ENCODE measurements at places on chromosomes 5 and 9.

DNA sequence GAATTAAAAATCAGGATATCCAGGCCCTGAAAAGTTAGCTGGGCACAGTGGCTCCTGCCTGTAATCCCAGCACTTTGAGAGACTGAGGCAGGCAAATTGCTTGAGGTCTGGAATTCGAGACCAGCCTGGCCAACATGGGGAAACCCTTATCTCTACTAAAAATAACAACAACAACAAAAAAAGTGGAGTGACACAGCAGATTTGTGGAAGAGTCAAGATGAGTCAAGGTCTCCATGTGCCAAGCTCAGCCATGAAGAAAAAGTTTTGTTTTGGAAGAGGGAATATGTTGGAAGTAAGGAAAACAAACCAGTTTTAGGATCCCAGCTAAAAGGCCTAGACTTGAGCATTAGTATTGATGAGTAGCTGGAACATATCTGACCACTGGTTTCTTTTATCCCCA lies 14.7 kb downstream of the LRRC70 start:
- DNase-seq = peak; percentile 46
- H3K36me3 ChIP-seq = peaks cover 19% of the 10 kb centered on the region
- peaks cover 1% of the 10 kb centered on the region for H3K27me3 ChIP-seq
- H3K27ac ChIP-seq = peak overlapping the region; percentile 92
- peaks cover 43% of the 10 kb centered on the region for H3K4me1 ChIP-seq

DNA sequence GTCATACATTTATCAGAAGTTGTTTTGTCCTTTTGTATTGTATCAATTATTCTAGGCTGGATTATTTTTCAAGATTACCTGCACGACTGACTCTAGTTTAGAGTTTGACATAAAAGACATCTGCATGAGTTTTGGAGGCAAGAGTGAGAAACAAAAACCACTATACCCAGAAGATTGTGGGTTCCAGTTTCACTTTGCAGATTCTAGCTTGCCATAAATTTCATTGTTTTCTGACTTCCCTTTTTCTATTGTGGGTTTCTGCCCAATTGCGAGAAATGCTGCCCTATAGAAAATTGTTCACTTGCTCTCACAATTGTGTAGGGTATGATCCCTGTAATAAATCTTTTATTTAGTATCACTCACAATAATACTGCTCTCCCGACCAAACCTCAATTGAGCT lies 1043.4 kb upstream of the CDH10 start:
- H3K36me3 ChIP-seq = no peaks in the 10 kb centered on the region
- no peak overlapping the region for H3K4me3 ChIP-seq

GRCh38 chr5:683551-684481 lies 9.3 kb downstream of the TPPP start:
- H3K36me3 ChIP-seq = no peaks in the 10 kb centered on the region
- H3K27ac ChIP-seq = no peak overlapping the region
- H3K4me3 ChIP-seq = no peak overlapping the region

- H3K27ac ChIP-seq = no peak overlapping the region
- DNase-seq = no peak
- H3K27me3 ChIP-seq = peaks cover 2% of the 10 kb centered on the region
Measured at GRCh38 chr9:128499920-128500319, 4.6 kb upstream of the GLE1 start.

GRCh38 chr9:130445268-130445983 lies 665 bp downstream of the ASS1 start:
- peak; percentile 9 for DNase-seq
- peaks cover 13% of the 10 kb centered on the region for H3K36me3 ChIP-seq
- peak overlapping the region; percentile 85 for H3K4me3 ChIP-seq
- H3K27ac ChIP-seq = peak overlapping the region; percentile 85
- H3K4me1 ChIP-seq = peaks cover 29% of the 10 kb centered on the region

DNA sequence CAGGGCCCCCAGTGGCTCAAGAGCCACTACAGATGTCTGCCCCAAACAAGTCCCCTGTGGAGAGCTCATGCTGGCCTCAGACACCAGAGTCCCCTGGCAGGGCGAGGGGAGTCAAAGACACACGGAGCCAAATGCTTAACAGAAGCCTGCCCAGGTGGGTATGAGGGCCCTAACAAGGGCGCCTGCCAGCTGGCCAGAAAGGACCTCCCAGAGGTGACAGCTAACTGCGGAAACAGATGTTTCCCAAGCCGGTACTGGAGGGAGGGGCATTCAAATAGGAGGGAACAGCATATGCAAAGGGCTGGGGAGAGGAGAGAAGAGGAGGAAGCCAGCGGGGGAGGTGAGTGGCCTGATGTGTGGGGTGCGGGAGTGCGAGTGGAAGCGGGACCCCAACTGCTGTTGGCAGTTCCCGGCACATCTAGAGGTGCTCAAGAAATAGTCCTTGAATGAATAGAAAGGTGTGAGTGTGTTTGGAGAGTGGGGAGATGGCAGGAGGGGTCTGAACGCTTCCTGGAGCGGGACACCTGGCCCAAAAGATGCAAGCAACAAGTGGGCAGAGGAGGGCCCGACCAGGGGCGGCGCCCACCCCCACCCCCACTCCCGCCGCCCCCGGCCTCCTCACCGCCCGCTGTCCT lies 824 bp downstream of the MXD3 start:
- H3K4me1 ChIP-seq = peaks cover 35% of the 10 kb centered on the region
- H3K4me3 ChIP-seq = peak overlapping the region; percentile 90
- peaks cover 17% of the 10 kb centered on the region for H3K36me3 ChIP-seq
- no peak for DNase-seq

GRCh38 chr5:113166852-113167366 lies 190.3 kb downstream of the DCP2 start:
- peaks cover 13% of the 10 kb centered on the region for H3K27me3 ChIP-seq
- peaks cover 33% of the 10 kb centered on the region for H3K4me1 ChIP-seq
- peak; percentile 90 for DNase-seq
- H3K36me3 ChIP-seq = no peaks in the 10 kb centered on the region

DNA sequence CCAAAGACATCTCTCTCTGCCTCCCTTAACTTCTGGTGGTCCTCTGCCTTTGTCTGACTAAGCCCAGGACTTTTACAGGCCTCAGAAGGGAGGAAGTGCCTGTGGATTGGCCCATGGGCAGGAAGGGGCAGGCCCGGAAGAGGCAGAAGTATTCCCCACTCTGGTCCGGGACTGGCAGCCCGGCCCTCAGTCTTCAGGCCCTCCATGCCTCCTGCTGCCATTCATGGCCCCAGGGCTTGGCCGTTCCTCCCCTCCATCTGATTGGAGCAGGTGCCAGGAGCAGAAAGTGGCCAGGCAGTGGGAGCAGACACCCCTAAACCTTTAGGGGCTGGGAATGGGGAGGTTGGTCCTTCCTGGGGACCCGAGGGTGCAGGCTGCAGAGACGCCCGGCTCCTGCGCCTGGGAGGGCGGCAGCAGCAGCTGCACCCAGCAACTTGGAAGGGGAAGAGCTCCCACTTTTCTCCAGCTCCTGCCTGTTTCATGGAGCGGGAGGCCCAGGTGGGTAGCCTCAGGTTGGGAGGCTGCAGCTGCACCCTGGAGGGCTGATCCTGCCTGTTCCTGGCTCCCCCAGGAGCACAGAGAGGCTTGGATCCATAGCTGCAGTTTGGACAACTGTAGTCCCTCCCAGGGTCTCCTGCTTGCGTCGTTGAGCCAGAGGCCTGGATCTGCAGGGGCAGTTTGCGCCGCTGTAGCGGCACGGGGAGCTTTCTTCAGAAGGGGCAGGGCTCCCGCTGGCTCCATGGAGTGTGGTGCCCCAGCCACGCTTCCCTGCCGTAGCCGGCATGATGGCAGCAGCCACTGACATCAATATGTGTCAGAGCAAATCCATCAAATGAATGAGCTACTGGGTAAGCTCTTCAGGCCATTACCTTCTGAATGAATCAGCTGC lies 661.5 kb upstream of the NUDT12 start:
- DNase-seq = no peak
- H3K27ac ChIP-seq = no peak overlapping the region
- no peaks in the 10 kb centered on the region for H3K4me1 ChIP-seq
- H3K27me3 ChIP-seq = no peaks in the 10 kb centered on the region
- H3K4me3 ChIP-seq = no peak overlapping the region

- H3K36me3 ChIP-seq = no peaks in the 10 kb centered on the region
- peaks cover 14% of the 10 kb centered on the region for H3K27me3 ChIP-seq
- H3K4me3 ChIP-seq = no peak overlapping the region
- no peak overlapping the region for H3K27ac ChIP-seq
- DNase-seq = no peak
Measured at GRCh38 chr5:1732945-1733344, 66.7 kb downstream of the MRPL36 start.

DNA sequence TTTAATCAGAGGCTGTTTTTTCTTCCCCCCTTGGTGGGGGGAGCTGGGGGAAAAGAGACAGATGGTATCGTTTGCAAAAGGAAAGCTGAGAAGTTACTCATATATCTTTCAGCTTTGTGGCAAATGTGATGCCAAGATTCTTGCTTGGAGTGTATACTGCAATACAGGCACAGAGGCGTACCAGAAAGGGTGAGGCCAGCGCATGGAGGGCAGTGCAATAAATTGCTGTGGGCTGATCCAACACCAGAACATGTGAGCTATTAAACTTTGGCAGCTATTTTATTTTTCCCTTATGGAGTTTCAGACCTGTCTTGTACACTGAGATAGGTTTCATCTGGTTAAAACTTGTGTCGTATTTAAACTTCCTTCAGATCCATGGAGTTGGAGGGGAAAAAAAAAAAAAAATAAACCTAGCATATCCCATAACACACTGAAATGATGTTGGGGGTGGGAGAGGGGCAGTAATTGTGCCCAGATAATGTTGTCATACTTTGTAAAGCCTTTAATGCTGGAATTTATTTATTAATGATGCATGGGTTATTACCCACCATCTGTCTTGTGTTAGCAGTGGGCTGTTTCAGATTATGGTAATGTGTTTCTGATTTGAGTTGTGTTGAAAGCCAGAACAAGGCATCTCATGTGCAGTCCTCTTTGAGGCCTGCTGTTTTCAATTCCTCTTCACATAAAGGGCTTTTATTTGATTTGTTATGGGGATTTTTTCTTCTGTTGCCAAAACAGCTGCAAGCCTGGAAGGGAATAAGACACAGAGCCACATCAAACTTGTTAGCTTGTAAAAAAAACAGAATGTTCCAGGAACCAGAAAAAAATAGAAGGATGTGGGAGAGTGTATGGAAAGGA lies 891.3 kb downstream of the TLE1 start:
- peaks cover 2% of the 10 kb centered on the region for H3K27me3 ChIP-seq
- H3K27ac ChIP-seq = no peak overlapping the region
- no peaks in the 10 kb centered on the region for H3K4me1 ChIP-seq
- H3K4me3 ChIP-seq = no peak overlapping the region
- DNase-seq = no peak

DNA sequence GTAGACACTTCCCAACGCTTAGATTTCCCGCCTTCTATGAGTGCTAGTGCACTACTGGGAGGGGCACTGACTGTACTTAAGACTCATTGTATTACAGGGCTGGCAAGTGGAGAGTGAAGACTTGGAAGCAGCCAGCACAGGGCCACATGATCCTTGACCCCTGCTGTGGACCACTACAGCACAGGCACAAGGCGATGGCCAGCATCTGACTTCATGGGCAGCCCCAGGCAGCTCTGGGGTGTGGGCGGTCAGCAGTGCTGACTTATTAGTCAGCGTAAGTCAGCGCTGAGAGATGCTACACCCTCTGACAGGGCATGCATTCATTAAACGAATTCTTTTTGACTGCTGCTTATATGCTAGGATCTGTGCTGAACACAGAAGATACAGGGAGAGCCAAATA lies 9.3 kb downstream of the SLC46A2 start:
- peaks cover 18% of the 10 kb centered on the region for H3K36me3 ChIP-seq
- H3K27me3 ChIP-seq = peaks cover 4% of the 10 kb centered on the region
- no peak overlapping the region for H3K4me3 ChIP-seq
- peak overlapping the region; percentile 22 for H3K27ac ChIP-seq
- peaks cover 41% of the 10 kb centered on the region for H3K4me1 ChIP-seq

DNA sequence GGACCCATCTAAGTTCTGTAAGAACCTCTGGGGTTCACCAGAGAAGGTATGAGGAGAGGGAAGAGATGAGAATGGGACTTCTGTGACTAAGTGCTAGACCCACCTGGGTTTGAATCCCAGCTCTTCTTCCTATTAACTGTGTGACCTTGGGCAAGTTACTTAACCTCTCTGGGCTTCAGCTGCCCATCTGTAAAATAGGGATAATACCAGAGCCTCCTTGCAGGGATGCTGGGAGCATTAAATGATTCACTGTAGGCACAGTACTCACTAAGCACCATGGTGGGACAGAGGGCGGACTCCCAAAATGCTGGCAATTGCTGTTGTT lies 53.6 kb downstream of the WHRN start:
- peaks cover 25% of the 10 kb centered on the region for H3K4me1 ChIP-seq
- no peak overlapping the region for H3K4me3 ChIP-seq
- no peak for DNase-seq

- peaks cover 2% of the 10 kb centered on the region for H3K27me3 ChIP-seq
- H3K4me3 ChIP-seq = no peak overlapping the region
- H3K36me3 ChIP-seq = peaks cover 30% of the 10 kb centered on the region
- no peak overlapping the region for H3K27ac ChIP-seq
Measured at GRCh38 chr5:27158775-27159174, 120.4 kb upstream of the CDH9 start.
